Stimulated activated CD4-positive, alpha-beta T cell treated with anti-CD3 and anti-CD28 coated beads, TNF-alpha, amount 100 ng/mL, for 4 hours (primary cell): ENCODE measurements at places on chromosomes 2 and 18.
A peak's percentile ranks its signal among the peaks of the same experiment; 100 is the strongest.

GRCh38 chr18:58615140-58616132, 13.5 kb downstream of the ALPK2 start:
- DNase-seq = peak; percentile 39

GRCh38 chr2:23530206-23530908, 145.4 kb downstream of the KLHL29 start:
- no peak for DNase-seq

GRCh38 chr2:215363039-215363438, 51.2 kb downstream of the ATIC start:
- no peak for DNase-seq

DNA sequence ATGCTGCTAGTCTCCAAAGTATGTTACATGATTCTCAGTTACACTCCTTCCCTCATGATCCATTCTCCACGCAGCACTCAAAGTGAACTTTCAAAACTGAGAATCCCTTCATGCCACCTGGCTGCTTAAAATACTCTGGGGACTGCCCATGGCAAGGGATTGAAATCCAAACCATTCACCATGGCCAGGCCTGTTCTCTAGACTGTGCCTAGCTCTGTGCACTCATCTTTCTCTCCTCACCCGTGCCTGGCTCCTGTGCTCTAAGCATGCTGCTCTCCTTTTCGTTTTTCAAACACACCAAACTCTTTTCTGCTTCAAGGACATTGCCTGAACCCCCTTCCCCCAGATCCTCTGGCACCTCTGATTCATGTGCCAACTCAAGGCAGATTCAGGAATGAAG, 80.9 kb downstream of the FASTKD2 start:
- no peak for DNase-seq

GRCh38 chr2:174590928-174591648, 6.5 kb downstream of the WIPF1 start:
- DNase-seq = no peak

DNA sequence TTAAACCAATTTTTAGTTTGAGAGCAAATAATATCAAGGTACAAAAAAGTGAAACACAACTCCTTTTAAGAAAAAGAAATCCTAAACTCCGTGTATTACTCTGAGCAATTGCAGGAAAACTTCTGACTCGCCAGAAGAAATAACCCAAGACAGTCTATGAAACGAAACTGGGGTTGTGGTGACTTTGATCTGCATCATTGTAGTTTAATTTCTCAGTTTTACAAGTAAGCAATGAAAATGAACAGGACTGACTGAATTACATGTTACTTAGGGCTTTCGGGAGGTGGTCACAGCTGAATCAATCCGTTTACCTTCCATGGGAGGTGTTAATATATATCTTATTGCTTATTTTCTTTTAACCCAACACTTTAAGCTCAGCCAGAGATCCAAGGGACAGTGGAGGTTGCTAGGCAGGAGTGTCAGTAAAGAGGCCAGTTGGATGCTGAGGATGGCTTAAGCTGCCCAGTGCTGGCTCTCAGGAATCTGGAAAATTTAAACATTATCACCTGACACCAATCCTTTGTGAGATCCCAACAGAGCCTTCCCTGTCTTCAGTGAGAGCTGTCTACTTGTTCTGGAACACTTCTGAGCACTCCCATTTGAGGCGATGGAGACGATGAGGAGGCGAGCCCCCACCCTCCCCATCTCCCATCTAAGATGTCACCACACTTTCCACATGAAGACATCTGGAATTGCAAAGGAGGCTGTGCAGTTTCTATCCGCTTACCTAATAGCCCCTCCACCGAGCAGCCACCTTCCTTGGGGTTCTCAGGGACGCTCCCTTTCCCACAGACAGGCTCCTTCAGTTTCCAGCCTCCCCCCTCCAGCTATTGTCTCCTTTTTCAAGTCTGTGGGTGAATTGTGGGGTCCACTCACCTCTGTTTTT, 3.6 kb upstream of the RAB31 start:
- DNase-seq = no peak

- DNase-seq = no peak
These were observed 317.2 kb downstream of the CPS1 start for GRCh38 chr2:210873631-210874030.
